Renal cortical epithelial cell (primary cell): ENCODE measurements at places on chromosomes 13 and 19.
A peak's percentile ranks its signal among the peaks of the same experiment; 100 is the strongest.

DNA sequence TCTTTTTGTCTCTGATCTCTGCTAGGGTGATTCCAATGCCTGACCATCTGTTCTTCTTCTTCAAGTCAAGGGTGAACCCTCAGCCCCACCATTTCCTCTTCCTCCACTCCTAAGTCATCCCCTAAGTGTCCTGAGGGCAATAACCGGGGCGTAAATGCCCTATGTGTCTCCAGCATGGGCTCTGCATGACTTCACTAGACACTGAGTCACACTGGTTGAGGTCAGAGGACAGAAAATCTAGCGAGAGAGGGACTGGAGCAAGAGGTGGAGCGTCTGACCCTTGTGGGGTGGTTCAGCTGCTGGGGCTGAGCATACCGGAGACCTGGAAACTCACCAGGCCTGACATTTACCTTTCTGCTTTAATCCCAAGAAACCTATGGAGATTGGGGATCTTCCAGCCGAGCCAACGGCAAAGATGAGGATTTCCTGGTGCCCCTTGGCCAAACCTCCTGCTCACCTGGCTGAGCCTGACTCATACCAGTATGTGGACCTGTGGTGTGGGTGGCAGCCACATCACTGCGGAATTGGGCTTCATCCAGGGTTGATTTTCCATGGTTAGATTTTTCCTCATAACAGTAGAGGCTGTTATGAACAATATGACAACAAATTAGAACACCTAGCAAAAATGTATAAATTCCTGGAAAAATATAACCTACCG is 26.9 kb downstream of the SCGB2B2 start:
- DNase-seq: peak; percentile 35

GRCh38 chr19:58575183-58576041 is 2.3 kb upstream of the MZF1 start:
- DNase-seq: peak; percentile 78

GRCh38 chr13:33091415-33091774 is 75.2 kb downstream of the KL start:
- DNase-seq: no peak

- peak; percentile 92 for DNase-seq
Observed at GRCh38 chr19:19900729-19901444, at the start of gene ZNF93. ZNF93 (plus strand) TSS chr19:19900946; CDS start chr19:19901089, 143 bp downstream.

GRCh38 chr19:42368765-42369164 is 21.3 kb downstream of the CNFN start:
- no peak for DNase-seq

- DNase-seq: peak; percentile 51
Observed at GRCh38 chr19:47247308-47247990, 8.9 kb upstream of the CCDC9 start.

DNA sequence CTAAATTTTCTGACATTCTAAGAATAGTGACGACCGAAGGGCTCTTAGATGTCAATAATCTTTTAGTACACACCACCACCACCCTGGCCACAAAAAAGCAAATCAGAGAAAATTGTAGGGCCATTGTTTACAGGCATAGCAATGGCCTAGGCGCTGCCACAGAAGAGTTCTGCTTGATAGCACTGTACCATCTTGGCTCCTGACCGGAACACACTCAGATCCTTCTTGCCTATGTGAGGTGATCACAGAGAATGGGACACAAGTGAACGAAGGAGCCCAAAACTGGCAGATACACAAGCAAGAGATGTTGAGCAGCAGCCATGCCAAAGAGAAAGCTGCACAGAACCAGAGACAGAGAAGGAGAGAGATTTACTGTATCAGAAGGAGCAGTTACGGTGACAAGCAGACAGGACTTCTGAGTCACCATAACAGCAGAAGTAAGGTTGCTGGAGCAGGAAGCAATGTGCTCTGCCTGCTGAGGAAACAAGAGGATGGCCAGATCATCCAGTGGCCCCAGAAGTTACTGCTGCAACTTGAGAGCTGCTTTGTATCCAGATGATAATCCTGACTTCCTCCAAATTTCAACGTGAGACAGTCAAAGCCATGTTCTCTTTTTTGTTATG is 105.2 kb downstream of the SLITRK6 start:
- DNase-seq: no peak

- DNase-seq: peak; percentile 47
Observed at GRCh38 chr13:37074703-37075102, 15.2 kb upstream of the SUPT20H start.

GRCh38 chr19:30565636-30566035 is 193.5 kb downstream of the ZNF536 start:
- DNase-seq: no peak

- DNase-seq: no peak
Observed at GRCh38 chr19:56597696-56598095, 2.6 kb downstream of the ZNF71 start.

GRCh38 chr19:49997709-49998108 is 27.5 kb downstream of the VRK3 start:
- DNase-seq: peak; percentile 29

DNA sequence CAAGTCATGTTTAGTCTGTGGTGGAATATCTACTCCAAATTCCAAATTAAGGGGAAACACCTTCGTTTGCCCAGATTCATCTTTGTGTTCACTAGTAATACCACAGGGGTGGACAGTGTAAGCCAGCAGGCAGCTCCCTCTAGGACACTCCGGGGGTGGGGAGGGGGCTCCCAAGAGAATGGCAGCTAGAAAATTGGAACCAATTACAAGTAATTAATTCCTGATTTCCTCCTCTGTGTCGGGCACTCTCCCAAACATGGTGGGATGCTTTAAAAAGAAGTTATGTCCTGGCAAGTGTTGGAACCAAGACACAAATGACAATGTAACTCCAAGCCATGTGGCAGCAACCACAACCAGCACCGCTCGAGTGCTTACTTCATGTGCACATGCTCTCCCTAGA is 5.9 kb downstream of the COL4A1 start:
- DNase-seq: no peak

DNA sequence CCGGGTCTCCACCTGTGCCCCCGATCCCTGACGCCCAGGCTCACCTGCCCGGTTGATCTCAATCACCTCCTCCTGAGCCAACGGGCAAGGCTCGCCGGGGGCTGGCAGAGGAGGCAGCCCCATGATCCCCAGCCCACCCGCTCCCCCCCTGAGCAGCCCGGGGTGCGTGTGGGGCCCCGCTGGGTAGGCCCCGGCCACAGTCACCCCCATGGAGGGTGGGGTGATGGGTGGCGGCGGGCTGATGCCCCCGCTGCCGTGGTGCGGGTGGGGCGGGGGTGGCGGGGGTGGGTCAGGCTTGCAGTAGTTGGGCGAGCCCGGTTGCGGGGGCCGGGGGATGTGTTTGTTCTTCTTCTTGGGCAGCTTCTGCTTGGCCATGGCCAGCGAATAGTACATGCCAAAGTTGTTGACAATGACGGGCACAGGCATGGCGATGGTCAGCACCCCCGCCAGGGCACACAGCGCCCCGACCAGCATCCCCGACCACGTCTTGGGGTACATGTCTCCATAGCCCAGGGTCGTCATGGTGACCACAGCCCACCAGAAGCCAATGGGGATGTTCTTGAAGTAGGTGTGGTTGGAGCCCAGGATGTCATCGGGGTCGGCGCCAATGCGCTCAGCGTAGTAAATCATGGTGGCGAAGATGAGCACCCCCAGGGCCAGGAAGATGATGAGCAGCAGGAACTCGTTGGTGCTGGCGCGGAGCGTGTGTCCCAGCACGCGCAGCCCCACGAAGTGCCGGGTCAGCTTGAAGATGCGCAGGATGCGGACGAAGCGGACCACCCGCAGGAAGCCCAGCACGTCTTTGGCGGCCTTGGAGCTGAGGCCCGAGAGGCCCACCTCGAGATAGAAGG is 6.0 kb downstream of the KCNC3 start:
- no peak for DNase-seq

- no peak for DNase-seq
Observed at GRCh38 chr19:33306191-33306590, 3.9 kb upstream of the CEBPA start.

DNA sequence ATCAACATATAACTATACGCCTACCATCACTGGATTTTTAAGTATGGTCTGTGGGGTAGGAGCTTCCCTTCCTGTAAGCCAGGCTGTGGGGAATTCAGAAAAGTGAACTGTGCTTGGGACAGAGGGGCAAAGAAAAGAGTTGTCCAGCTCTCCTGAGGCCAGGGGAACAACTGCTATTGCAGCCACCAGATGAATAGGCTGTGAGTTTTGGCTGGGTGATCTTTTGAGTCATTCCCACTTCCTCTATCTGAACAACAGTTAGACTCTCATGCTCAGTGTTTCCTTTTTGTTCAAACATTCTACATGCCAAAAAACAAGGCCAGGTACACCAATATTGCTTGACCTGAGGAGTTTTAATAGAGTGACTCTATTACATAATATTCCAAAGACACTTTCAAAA is 426.2 kb upstream of the DACH1 start:
- no peak for DNase-seq

- DNase-seq: peak; percentile 86
Observed at GRCh38 chr13:28140433-28141125, 2.2 kb downstream of the PAN3 start.

DNA sequence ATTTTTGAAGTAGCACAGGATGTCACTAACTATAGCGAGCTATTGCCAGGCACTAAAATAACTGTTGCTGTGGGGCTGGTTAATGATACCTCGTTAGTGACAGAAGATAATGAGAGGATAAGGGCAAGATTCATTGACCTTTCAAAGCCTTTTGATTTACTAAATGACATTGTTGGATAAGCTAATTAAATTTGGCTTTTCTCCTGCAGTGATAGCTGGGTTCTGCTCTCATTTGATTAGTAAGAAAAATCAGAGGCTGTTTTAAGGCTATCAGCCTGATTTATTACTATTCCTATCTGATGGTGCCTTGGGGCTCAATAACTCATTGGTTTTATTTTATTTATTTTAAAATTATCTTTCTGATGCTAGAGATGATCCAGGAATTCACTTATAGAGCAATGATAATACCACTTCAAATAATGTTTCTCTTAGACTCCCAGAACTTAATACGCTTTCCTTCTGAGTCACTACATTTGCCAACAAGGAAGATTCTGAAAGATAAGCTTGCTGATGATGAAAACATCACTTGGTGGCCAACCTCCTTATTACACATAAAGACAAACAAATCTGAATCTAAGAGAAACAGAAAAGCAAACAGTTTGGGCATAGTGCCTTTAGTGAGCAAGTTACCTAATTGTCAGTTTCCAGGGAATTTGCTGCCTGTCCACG is 501.3 kb upstream of the ARGLU1 start:
- DNase-seq: peak; percentile 14

GRCh38 chr19:57818378-57818777 is 3.7 kb upstream of the ZNF552 start:
- DNase-seq: no peak

GRCh38 chr19:45322744-45323281 is at the start of gene CKM:
CKM (minus strand) TSS chr19:45322875; CDS start chr19:45319713, 3,162 bp downstream.
- no peak for DNase-seq

GRCh38 chr19:288911-289310 is 2.3 kb downstream of the PLPP2 start:
- no peak for DNase-seq

DNA sequence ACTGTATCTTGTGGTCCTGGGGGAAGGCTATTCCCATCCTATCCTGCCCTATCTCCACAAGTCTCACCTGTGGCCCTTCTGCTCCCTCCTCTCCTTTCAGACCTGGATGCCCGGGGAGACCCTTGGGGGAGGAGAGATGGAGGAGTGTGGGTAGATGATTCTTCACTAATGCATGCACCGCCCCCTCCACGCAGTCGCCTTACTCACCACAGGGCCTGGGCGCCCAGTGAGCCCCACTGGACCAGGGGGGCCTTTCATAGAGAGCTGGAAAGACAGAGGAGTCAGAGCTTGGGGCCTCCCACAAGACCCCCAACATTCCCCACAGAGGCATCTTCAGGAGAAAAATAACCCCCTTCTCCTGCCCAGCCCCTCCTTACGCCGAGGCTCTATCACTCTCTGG is 14.3 kb downstream of the COL5A3 start:
- DNase-seq: no peak

DNA sequence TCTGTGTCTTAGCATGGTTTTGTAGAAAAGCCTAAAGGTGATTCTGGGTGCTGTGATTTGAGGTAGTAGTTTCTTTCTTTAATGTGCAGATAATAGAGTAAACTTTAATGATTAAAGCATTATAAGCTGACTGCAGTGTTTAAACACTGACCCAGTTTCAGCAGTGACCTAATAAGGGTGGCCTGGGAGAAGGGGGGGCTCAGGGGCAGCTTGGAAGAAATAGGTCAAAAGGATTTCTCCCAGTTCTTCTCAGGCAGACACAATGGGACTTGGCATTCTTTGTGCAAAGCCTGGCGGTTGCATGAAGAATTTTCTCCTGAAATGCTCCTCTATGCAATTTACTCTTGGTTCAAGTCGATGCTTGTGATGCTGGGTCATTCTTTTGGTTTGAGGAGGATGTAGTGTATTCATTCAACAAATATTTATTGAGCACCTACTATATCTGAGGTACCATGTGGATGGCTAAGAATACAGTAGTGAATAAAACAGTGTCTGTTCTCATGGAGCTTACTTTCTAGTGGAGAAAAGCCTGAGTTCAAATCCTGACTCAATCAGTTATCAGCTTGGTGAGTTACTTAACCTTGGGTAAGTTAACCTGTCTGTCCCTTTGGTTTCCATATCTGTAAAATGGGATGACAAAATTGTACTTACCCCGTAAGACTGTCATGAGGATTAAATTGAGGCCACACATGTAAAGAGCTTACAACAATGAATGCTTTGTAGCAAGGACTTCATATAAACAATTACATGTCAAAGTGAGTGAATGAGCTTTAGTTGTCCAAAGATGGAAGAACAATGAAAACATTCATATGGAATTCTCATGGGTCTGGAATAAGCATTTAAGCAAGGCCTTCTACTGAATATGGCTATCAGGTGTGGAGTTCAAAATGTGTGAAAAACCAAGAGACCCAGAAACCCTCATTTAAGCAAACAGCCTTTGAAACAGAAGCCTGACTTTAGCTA is 210.2 kb downstream of the KCNRG start:
- no peak for DNase-seq

DNA sequence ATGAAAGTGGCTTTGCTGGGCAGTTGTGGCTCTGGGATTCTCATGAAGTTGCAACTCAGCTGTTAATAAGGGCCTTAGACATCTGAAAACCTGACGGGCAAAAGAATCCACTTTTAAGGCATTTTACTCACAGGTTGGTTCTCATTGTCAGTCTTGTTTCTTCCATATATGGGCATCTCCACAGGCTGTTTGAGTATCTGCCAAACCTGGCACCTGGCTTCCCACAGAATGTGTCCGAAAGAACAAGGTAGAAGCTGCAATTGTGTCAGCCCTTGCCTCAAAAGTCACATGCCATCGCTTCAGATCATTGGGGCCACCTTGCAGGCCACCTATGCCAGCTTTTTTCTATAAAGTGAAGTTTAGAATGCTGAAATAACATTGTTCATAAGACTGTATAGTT is 102.4 kb downstream of the KCTD12 start:
- no peak for DNase-seq

GRCh38 chr13:112513761-112514160 is 74.2 kb downstream of the TUBGCP3 start:
- DNase-seq: no peak

- no peak for DNase-seq
Observed at GRCh38 chr19:11551603-11552235, 7.3 kb downstream of the ELOF1 start.

GRCh38 chr19:40499320-40499719 is 32.5 kb downstream of the SPTBN4 start:
- no peak for DNase-seq

- DNase-seq: peak; percentile 10
Observed at GRCh38 chr19:49165111-49165750, 7.6 kb downstream of the TRPM4 start.

GRCh38 chr19:1407528-1408299 is at the start of gene DAZAP1:
DAZAP1 (plus strand) TSS chr19:1407586; CDS start chr19:1407774, 188 bp downstream.
- no peak for DNase-seq
